ENCODE measurements at places on chromosomes 1 and 21. TPM values are rescaled to one million over a fixed set of nuclear protein-coding genes. Genes with fewer than 3 reads are reported as not detected.

DNA sequence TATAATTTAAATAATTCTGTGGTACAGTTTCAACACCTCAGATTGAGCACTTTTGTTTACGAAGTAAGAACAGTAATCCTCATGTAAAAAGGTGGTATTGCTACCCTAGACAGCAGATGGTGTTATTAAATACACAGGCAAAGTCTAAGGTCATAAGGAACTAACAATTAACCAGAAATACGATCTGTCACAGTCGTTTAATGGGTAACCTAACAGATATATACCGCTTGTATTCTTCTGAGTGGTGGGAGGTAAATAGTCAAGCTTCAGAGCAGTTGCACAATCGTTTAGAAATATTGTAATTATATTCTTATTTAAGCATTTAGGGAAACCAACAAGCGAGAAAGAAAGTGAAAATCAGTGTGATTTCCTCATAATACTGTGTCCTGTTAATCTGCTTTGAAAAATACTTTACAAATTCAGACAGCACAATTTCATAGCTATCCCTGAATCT lies 9.8 kb upstream of the IRF2BP2 start:
- DNase-seq = no peak

GRCh38 chr1:236247286-236247685 lies 34.5 kb downstream of the ERO1B start:
- no peak for DNase-seq

Gene ETNK2
- total RNA-seq = 0.08 TPM

Gene PIK3CD
- 214 TPM for total RNA-seq

Gene WASF2
- total RNA-seq = 150 TPM

GRCh38 chr1:2865000-2865399 lies 63.5 kb upstream of the TTC34 start:
- DNase-seq = no peak

Gene PTPN7
- 231 TPM for total RNA-seq

- DNase-seq = no peak
These were observed 112.2 kb upstream of the PLPPR4 start for GRCh38 chr1:99152132-99152531.

Gene TCHHL1
- total RNA-seq = not detected

DNA sequence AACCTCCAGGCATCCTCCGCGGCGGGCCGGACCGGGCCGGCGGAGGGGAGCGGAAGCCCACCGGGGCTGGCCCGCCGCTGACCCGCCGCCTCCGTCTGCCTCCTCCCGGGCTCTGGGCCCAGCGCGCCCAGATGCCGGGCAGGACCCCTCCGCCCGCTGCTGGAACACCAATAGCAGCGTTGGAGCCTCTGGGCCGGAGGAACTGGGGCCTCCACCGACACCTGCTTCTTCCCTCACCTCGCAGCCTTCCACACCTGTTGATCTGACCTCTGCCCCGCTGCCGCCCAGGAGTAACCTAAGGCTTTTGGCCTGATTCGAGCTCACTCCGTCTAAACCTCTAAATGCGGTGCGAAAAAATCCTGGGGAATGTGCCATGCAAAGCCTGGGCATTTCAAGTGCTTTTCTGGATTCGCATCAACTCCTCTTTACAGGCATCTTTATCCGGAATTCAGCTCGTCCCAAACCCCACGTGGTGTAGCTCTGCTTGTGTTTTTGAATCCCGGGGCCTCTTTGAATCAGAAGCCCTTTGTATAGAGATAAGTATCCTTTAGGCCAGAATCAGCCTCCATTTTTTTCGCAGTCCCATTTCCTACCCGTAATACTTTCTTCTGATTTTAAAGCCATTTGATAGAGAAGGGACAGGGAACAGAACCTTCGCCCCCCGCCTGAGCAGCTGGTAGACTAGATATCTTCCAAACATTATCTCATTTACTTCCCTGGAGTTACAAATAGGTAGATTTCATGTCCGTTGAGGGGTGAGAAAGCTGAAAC lies 680 bp upstream of the CNN3 start:
- no peak for DNase-seq

- peak; percentile 81 for DNase-seq
These were observed 855 bp upstream of the IVNS1ABP start for GRCh38 chr1:185317886-185318310.

Gene OLFM3
- total RNA-seq = not detected

Gene DENND2D
- 210 TPM for total RNA-seq

DNA sequence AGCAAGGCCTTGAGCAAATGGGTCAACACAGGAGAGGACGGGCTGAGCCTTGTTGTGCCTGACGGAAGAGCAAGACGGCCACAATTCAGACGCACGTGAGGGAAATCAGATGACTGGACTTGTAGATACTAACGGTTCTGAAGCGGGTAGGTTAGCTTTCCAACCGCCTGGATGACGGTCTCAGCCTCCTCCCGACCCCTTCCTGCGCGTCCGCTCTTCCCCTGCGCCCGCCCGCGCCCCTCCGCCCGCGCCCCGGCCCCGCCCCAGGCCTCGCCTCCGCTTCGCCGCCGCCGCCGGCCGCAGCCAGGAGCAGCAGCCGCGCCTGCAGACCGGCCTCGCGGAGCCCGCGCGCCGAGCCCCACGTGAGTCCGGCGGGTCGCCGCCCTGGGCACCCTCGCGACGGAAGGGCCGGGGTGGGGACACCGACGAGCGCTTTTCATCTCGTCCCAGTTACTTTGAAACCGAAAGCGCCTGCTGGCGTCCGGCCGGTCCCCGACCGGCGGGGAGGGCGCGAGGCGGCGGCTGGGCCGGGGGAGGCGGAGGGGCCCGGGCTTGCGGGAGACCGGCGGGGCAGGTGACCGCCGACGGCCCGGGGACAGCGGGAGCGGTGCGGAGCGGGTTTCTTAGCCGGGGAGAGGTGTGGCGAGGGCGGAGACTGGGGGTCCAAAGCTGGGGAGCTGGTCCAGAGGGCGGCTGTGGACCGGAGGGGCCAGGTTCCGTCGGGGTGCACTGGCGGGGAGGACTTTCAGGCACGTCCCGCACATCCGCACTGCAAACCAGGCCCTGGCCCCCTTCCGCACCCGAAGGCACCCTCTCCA lies at the start of gene TRAF5:
Gene TRAF5, plus strand, starts transcription at position 306 of the 818 bp plus-strand sequence. CDS start 26,407 bp downstream, outside the sequence.
- peak; percentile 55 for DNase-seq

GRCh38 chr1:200684015-200684414 lies 14.3 kb upstream of the DDX59 start:
- no peak for DNase-seq

- DNase-seq = no peak
These were observed 31.1 kb upstream of the CYP4B1 start for GRCh38 chr1:46767649-46768282.

DNA sequence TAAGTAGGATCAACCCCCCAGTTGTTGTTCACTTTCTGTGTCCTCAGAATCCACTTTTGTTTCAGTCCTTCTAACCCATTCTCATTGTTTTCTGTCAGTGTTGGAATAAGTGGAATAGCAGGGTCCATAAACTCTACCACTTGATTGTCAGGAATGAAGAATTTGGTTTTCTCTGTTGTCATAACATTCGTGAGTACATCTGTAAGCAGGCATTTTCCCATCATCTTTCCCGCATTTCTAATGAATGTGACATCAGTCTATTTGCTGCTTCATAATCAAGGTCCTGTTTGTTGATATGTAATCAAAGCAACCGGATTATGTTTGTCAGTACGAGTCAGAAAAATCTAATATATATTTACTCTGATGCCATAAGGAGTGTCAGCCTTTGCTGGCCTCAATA lies 147.1 kb downstream of the KIF26B start:
- DNase-seq = no peak

GRCh38 chr1:93394514-93394913 lies 48.8 kb downstream of the DR1 start:
- DNase-seq = no peak

- no peak for DNase-seq
These were observed 5.3 kb downstream of the DTL start for GRCh38 chr1:212040629-212041412.

GRCh38 chr1:29162476-29163138 lies 19.1 kb downstream of the SRSF4 start:
- no peak for DNase-seq

GRCh38 chr1:236535190-236535589 lies 11.4 kb downstream of the LGALS8 start:
- no peak for DNase-seq

DNA sequence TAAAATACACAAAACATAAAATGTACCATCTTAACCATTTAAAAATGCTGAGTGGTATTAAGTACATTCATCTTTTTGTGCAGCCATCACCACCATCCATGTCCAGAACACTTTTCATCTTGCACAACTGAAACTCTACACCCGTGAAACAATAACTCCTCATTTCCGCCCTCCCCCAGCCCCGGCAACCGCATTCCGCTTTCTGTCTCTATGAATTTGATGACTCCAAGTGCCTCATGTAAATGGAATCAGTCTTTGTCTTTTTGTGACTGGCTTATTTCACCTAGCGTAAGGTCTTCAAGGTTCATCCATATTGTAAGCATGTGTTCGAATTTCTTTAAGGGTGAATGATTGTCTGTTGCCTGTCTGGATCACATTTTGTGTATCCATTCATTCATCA lies 37.2 kb downstream of the SCCPDH start:
- no peak for DNase-seq

- DNase-seq = peak; percentile 74
These were observed 4.9 kb upstream of the POFUT2 start for GRCh38 chr21:45292399-45293219.

Gene PTGFR
- total RNA-seq = not detected

Gene PKP1
- total RNA-seq = not detected

Gene TP73
- 2.6 TPM for total RNA-seq

Gene PDXK
- 95.0 TPM for total RNA-seq

DNA sequence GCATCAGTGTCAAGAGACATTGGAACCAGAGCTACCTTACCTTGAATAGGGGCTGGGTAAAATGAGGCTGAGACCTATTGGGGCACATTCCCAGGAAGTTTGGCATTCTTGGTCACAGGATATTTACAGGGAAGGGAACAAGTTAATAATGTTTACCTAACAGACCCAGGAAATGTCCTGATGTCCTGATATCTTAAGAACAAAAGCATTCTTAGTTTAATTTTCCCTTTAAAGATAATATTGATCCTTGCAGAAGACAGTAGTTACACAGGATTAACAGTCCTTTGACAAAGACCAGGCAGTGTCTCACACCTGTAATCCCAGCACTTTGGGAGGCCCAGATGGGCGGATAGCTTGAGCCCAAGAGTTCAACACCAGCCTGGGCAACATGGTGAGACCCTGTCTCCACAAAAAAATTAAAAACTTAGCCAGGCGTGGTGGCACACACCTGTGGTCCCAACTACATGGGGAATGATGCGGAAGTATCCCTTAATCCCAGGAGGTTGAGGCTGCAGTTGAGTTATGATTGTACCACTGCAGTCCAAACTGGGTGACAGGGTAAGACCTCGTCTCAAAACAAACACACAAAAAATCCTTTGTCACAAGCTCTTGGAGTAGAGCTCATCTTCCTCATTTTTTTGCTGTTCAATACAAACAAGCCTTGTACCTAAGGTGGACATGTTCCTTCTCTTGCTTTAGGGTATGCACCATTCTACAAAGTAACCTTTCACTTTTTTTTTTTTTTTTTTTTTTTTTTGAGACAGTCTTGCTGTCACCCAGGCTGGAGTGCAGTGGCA lies 1.3 kb upstream of the TOMM20 start:
- no peak for DNase-seq

GRCh38 chr21:31731056-31731856 lies 662 bp downstream of the SCAF4 start:
- DNase-seq = peak; percentile 60

DNA sequence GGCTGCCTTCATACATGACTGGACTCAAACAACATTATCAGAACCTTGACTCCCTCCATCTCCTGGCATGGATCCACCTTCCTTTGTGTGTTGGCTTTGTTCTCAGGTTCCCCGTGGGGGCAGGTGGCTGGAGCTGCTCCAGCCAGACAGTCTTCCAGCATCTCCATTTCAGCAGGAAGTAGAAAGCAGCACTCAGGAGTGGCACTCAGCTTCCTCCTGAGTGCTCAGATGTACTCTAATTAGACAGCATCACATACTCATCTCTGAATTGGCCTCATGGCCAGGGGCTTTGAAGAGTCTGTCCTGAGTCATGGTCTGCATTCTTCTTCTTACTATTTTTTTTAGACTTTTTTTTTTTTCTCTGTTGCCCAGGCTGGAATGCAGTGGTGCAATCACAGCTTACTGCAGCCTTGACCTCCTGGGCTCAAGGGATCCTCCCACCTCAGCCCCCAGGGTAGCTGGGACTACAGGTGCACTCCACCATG lies 27.9 kb downstream of the OVAAL start:
- DNase-seq = no peak

GRCh38 chr1:6580593-6581409 lies 1.0 kb downstream of the ZBTB48 start:
- peak; percentile 27 for DNase-seq

DNA sequence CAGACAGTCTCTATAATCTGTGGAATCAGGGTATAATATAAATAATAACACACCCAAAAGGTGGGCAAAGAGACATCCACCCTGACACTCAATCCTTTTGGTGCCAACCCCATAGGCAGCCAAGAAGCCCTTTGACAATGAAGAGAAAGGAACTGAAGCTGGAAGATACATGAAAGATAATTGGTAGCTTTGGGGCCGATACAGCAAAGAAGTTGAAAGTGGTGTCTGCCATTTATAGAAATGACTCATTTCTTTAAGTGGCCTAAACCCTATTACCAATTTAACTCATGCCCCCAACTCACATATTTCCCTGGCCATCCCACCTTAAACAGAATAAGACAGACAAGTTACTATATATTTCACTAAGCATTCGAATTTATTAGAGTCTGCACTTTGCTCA lies 167.0 kb downstream of the ZC3H11B start:
- no peak for DNase-seq

DNA sequence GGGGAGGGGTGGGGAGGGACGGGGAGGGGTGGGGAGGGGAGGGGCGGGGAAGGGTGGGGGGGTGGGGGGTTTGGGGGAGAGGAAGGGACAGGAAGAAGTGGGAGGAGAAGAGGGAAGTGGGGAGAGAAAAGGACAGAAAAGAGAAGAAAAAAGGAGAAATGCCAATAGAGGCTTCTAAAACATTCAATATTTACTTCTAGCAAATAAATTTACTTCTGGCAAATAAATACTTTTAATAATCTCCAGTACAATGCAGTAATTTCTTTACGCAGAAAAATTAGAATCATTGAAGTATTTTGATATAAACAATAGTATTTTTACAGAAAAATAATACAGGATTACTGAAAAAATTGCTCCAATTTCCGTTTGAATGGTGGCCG lies 9.4 kb upstream of the GPR161 start:
- no peak for DNase-seq

DNA sequence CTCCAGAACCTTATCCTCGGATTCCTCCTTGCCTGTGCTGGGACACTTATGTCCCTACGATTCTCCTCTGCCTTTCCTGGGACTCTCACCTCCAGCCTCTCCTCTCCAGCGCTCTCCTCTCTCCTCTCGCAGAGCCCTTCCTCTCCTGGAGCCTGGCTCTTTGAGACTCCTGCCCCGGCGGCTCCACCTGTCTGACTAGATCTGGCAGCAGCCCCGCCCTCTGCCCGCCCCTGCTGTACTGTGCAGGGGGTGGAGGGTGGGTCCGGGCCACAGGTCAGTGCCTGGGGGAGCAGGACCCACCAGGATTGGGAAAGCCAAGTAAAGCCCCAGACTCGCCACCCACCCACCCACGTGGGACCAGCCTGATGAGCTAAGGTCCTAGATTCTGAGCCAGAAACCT lies 1.6 kb downstream of the ELOVL1 start:
- no peak for DNase-seq

- no peak for DNase-seq
These were observed 188.7 kb downstream of the CHRM3 start for GRCh38 chr1:239575113-239575512.

GRCh38 chr1:3775490-3776230 lies 3.1 kb downstream of the SMIM1 start:
- DNase-seq = peak; percentile 57

Data from activated CD4-positive, alpha-beta memory T cell treated with anti-CD3 and anti-CD28 coated beads, Interleukin-2, amount 10 ng/mL, durations not matched to agents 7 days and 5 days (primary cell).